CD4-positive, alpha-beta T cell treated with Interleukin-15 for 4 hours (primary cell): ENCODE measurements at places on chromosomes 2 and 18.

- DNase-seq: no peak
Observed at GRCh38 chr2:40213619-40214018, 238.3 kb downstream of the SLC8A1 start.

- DNase-seq: no peak
Observed at GRCh38 chr2:222159221-222159620, 139.6 kb downstream of the PAX3 start.

GRCh38 chr18:57475408-57475807 lies 40.2 kb downstream of the ONECUT2 start:
- DNase-seq: no peak

- DNase-seq: no peak
Observed at GRCh38 chr2:187475499-187476248, 27.6 kb upstream of the CALCRL start.

- DNase-seq: no peak
Observed at GRCh38 chr2:62467475-62468321, 38.3 kb downstream of the TMEM17 start.

DNA sequence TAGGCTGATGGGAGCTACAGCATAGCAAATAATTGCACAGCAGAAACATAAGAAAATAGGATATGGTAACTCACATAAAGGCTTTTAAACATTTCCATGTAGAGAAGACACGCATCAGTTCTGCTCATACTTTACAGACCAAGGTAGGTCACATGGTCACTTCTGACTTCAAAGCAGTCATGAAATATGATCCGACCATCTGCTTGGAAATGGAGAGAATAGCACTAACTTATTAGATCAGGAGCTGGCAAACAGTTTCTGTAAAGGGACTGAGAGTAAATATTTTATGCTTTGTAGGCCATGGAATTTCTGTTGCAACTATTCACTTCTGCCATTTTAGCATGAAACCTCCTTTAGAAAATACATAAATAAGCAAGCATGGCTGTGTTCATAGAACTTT lies 936.6 kb upstream of the FANCL start:
- DNase-seq: no peak
